ENCODE measurements at places on chromosomes 2 and 18.

- DNase-seq: no peak
These were observed 69.9 kb downstream of the WDR7 start for GRCh38 chr18:56721031-56721430.

- DNase-seq: no peak
These were observed 54.7 kb upstream of the TCF7L1 start for GRCh38 chr2:85078536-85078935.

GRCh38 chr2:106095478-106096298 lies 98.4 kb downstream of the UXS1 start:
- DNase-seq: no peak

DNA sequence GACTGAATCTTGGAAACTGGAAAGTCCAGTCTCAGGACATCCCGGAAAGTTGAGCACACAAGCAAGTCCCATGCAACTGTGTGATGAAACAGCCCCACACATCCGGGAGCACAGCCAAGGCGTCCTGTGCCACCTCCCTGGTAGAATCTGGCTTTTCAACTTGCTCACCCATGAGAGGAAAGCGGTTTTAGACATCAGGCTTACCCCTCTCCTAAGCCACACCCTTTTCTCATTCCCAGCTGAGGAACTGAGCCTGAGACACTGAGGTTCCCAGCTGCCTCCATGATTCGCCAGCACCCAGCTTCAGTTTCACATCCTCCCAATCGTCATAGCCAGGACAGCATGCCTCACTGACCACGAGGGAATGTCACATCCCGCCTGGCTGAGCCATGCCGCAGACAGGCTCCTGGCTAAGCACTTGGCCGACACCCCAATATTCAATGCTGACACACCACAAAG lies 60.3 kb downstream of the STEAP3 start:
- peak; percentile 28 for DNase-seq

GRCh38 chr2:1837458-1837857 lies 93.1 kb upstream of the PXDN start:
- DNase-seq: no peak

Data from brain (organoid and tissue), 16 donors.